NCI-H2171 treated with DMSO at 0.1 percent for 48 hours (cell line): ENCODE measurements at places on chromosomes 12 and 14.

- DNase-seq: no peak
Measured at GRCh38 chr12:127125607-127126259, 1141.2 kb upstream of the TMEM132C start.

DNA sequence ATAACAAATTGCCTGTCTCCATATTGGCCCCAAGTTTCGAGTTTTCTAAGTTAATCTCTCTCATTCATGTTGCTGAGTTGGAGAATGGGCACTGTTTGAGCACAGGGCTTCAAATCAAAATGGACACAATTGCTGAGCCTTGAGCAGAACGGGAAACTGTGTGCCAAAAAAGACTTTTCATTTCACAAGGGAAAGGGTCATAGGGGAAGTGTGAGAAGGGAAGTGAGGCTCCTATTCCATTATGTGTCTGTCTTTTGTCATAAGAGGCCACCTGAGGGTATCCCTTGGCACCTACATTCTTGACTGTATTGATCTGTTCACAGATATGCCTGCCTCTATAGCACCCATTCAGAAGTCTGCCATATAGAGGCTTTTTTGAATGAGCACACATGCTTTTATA is 59.1 kb downstream of the TTLL5 start:
- DNase-seq: no peak

DNA sequence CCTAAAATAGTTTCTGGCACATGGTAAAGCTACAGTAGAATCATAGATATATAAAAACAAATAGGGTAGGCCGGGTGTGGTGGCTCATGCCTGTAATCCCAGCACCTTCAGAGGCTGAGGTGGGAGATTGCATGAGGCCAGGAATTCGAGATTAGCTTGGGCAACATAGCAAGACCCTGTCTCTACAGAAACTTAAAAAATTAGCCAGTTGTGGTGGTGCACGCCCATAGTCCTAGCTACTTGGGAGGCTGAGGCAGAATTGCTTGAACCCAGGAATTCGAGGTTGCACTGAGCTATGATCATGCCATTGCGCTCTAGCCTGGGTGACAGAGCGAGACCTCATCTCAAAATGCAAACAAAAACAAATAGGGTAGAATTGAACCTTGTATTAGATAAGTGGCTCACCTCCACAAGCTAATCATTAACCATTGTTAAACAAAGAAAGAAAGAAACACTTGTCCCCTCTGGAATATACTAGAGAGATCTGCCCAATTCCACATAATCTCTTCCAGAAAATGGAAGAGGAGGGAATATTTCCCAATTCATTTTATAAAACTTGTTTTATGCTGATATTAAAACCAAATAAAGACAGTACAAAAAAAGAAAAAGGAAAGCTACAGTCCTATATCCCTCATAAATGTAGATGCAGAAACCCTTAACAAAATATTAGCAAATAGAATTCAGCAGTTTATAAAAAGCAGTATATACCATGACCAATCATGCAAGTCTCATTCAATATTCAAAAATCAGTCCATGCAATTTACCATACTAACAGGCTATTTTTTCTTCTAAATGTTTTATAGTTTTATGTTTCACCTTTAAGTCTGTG is 22.7 kb upstream of the DHRS2 start:
- DNase-seq: no peak

DNA sequence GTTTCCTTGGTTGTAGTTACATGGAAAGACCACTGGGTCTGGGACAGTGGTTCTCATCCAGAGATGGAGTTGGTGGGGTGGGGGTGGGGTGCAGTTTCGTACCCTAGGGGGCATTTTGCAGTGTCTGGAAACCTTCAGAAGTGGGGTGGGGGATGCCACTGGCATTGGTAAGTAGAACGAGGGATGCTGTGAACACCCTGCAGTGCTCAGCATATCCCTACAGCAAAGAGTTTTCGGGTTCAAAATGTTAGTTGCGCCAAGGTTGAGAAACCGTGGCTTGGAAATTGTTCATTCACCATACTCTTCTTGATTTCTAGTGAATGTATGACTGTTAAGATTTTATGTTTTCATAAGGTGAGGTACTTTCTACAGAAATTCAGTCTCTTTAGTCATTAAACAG is 28.7 kb downstream of the TRAF3 start:
- no peak for DNase-seq

DNA sequence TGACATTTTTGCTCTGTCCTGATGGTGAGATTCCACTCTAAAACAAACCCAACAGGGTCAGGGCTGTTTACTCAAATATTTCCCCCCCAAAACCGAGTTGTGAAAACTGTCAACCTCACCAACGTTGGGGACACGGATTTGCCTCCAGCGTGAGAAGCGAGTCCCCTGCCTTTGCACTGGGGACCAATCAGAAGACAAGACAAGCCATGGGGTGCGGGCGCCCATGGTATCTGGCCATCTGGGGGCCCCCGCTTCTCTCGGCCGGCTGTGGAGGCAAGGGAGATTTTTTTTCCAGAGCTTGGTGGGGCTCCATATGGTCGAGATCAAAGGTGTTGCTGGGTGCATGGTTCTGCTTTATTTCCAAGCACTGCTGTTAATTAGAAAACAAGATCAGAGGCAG is 272.1 kb downstream of the BCL11B start:
- no peak for DNase-seq

DNA sequence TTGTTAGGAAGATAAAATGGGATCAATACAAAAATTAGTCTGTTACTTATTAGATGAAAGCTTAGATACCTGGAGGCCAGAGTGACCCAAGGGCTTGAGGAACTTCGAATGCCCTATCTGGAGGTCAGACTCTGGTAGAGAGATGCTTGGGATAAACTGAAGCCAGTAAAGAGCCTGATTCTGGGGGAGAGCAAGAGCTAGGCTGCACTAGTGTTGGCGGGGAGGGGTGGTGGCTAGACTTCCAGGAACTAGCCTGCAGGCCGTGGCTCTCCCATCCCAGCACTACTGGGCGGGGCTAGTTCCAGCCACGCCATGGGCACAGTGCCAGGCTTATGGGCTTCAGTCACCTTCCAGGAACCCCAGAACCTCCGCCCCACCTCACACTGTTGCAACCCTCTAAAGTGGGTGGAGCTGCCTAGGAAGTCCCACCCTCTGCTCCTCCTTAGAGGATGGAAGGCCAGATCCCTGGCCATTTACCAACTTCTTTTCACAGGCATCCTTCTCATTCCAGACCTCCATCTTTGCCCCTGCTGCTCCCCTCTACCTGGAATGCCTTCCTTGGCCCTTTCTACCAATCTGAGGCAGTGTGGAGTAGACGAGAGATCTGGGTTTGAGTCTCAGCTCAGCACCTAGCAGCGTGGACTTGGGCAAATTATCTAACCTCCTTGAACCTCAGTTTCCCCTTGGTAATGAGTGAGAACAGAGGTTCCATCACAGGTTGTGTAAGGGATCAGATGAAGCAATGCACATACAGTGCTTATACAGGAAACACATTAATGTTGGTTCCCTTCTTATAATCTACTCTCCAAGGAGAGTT is 6.3 kb upstream of the NFE2 start:
- no peak for DNase-seq

GRCh38 chr12:6322969-6323339 is 12.5 kb downstream of the PLEKHG6 start:
- no peak for DNase-seq
